ENCODE measurements at places on chromosomes 2 and 18. TPM values are rescaled to one million over a fixed set of nuclear protein-coding genes. Genes with fewer than 3 reads are reported as not detected.

DNA sequence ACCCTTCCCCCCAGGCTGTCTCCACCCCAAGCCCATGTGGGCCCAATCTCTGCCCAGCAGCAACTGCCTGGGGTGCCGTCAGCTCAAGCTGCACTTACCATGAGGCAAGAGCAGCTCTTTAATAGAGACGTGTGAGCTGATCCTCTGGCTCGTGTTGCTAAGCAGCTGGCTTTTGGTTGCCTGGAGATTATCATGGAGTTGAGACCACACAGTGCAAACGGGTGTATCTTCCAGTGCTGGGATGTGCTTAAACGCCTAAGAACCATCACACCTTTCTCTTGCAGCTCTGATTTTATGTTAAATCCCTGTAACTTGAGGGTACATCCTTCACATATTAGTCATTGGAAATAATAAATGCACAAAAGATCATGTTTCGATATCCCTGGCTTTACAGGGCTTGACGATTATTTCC, 271.1 kb downstream of the PRKCE start:
- no peak for DNase-seq

DNA sequence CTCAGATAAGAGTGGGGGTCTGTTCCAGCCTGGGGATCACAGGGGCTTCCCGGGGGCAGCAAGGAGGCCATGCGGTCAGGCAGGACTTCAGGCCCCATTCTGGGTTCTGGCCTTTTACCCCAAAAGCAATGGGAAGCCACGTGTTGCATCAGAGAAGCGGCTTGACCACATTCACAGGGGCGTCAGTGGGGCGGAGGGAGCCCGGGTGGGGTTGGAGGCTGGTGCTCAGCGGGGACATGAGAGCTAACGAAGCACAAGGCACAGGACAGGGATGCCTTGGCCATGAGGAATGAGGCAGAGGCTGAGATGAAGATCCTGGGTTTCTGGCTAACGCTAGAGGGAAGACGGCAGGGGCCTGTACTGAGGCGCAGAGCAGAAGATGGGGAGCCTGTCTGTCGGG, 6.1 kb downstream of the HJURP start:
- DNase-seq = no peak

DNA sequence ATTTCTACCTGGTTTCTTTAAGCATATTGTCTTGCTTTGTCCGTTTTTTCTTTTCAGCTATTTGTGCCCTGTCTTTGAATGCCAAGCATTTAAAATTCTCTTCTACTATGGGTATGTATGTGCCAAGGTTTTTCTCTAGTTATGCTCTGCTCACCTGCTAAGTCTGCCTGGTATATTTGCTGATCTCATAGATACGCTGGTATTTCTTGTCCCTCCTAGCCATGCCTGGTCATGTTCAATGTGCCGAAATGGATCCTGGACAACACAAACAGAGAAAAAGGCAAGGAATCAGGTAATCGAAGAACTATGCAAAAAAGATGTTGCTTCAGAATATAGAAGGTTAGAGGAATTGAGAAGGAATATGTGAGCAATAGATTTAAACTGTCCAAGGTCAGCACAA, 14.9 kb upstream of the KDM3A start:
- no peak for DNase-seq

Gene MBOAT2
- 58.7 TPM for total RNA-seq

DNA sequence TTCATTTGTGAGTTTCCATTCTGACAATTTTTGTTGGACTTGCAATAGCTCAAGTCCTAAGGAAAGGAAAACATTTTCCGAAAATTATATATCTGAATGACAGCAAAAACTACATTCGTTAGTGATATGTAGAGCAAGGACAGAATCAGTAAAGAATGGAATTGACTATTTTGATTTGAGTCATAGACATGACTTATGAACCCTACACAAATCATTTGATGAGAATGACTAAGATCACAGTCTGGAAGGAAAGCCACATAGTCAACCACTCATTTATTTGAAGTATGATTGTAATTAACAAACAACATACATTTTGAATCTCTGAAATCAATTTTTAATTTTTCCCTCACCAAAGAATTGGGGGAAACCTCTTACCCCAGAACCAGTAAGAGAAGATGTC, 231.6 kb upstream of the CRIM1 start:
- DNase-seq = no peak

Gene SKOR2
- 1.4 TPM for total RNA-seq

DNA sequence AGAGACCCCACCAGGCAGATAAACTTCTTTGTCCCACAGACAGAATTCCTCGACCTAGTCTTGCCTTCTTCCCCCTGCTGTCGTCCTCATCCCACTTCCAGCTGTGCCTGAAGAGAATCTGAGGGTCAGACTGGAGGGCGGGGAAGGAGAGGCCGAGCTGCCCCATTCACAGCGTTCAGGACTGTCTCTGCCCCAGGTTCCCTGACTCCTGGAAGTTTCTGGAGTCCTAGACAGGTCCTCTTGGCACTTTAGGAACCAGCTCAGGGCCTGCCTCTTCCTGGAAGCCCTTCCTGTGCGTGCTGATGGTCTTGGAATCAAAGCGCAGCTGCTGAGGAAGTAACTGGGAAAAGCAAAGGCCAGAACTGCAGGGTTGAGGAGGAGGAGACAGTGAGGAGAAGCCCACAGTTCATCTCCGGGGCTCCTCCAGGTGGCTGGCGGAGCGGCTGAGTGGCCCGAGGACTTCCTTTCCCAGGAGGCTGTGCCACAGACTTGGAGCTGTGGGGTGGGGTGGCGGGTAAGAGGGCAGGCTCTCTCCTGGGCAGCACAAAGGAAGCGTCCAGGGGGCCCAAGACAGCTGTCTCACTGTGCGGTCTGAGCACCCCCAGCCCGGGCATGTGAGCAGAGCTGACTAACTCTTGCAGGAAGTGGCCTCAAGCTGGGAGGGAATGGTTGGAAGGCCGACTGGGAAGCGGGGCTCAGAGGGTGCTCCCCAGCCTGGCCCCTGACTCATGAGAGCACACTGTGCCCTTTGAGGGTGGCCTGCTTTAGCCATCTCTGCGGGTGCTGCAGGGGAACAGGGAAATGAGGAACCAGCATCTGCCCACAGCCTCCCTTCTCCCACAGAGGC, 39.5 kb downstream of the SDC1 start:
- no peak for DNase-seq

DNA sequence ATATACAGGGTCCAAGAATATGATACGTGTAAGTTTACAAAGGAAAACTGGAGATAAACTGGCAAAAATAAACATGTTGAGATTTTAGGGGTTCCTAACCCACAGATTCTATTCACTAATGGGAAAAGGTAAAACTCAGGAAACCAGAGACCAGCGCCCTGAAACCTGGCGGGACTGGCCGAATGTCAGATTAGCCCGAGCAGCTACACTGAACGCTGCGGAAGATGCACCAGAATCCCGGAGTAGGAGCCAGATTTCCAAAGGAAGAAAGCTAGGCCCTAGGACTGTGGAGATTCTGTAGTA, 679 bp upstream of the WDR75 start:
- no peak for DNase-seq

Gene TMEM237
- 67.8 TPM for total RNA-seq

- peak; percentile 51 for DNase-seq
Measured at GRCh38 chr18:31101183-31102024, 817 bp downstream of the DSC2 start.

GRCh38 chr2:173290046-173290445, 64.6 kb upstream of the CDCA7 start:
- no peak for DNase-seq

- DNase-seq = no peak
Measured at GRCh38 chr18:10040287-10041011, 126.6 kb downstream of the VAPA start.

GRCh38 chr2:241730671-241731293, 3.6 kb upstream of the D2HGDH start:
- DNase-seq = no peak

GRCh38 chr18:6249170-6249569, 165.5 kb downstream of the L3MBTL4 start:
- DNase-seq = no peak

Gene NABP1
- 8.9 TPM for total RNA-seq

DNA sequence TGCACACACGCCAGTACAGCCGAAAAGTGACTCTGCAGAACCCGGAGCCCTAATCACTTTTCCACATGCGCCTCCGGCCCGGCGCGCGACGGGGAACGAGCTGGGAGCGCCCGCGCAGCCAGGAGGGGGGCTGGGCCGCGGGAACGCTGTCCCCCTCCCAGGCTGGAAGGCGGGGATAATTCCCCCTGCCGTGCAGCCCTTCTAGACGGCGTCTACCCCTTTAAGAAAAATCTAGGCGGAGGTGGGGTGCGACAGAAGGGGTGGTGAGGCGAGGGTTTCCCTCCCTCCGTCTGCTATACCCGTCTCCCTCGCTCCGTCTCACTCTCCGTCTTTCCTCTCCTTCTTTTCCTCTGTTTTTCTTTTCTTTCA, 2.4 kb downstream of the CYP26B1 start:
- no peak for DNase-seq

DNA sequence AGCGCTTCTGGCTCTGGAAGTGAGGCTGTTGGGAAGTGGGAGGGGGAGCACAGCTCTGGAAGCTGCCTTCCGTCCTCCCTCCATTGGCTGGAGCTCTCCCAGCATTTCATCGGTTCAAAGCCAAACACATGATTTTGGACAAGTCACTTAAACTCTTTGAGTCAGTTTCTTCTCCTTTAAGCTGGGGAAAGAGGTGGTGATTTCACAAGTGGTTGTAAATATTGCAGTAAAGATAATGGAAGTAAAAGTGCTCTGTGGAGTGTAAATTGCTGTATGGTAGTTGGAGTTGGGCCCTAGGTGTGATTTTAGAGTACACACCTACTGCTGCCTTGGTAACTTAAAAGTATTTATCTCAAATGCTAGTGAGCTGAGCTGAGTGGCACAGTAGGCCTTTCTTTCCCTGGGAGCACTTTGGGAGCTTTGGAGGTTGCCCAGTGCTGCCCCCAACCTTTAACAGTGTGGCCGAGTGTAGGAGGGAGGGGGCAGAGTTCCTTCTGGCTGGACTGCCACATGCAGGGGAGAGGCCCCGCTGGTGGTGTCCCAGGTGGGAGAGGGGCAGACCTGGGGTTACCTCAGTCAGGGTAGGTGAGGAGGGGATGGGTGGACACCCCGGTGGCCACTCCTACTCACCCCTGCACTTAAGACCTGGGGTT, 54.7 kb downstream of the ASAP2 start:
- no peak for DNase-seq

GRCh38 chr2:118128826-118129225, 40.6 kb downstream of the INSIG2 start:
- DNase-seq = no peak

Gene ERLEC1
- total RNA-seq = 22.2 TPM

DNA sequence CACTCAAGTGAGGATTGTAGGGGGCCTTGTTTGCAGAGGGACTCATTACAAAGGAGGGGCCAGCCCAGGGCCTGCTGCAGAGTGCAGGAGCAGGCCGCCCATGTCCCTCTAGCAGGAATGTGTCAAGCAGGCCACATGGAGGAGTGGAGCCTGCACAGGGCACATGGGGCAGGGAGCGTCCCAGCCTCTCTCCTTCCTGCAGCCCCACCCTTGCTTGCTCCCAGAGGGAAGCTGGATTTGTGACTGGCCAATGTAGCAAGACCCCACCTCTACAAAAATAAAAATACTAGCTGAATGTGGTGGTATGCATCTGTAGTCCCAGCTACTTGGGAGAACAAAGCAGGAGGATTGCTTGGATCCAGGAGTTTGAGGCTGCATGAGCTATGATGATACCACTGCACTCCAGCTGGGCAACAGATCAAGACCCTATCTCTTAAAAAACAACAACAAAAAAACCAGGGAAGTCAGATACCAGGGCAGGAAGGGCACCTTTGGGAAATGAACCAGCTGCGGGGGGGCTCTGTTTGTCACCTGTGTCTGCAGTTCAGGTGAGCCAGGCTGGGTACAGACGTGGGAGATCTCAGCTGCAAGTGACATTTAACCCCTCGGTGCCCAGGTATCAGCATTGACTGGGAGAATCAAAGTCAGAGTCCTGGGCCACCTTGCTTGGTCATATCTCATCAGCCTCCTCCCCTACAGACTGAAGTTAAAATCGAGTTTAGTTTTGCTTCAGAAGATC, 27.7 kb downstream of the IMPA2 start:
- DNase-seq = no peak

DNA sequence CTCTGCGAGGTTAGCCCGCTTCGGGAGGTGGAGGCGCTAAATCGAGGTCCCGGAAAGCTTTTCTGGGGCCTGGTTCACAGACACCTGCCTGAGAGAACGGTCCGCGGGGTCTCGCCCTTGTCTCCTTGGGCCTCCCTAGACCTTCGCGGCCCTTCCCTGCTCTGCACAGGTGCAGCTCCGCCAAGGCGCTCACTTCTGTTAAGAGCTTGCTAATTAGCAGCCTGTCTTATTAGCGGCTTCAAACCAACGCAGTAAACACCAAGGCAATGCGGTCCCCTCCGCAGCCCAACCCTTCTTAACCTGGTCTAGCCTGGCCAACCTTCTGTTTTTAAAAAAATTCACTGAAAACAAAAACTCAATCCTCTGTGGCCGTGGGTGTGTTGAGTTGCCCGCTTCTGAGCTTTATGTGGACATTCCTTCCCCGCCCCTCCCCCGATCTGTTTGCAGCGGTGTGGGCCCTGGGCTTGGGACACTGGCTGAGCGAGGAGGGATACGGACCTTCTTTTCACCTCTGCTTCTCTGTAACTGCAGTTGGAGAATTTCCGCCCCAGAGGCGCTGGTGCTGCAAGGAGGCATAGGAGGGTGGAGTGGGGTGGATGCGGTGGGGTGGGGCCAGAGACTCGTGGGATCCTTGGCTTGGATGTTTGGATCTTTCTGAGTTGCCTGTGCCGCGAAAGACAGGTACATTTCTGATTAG, 3.4 kb upstream of the HOXD4 start:
- DNase-seq = no peak

Gene FOXD4L1
- 0.52 TPM for total RNA-seq

DNA sequence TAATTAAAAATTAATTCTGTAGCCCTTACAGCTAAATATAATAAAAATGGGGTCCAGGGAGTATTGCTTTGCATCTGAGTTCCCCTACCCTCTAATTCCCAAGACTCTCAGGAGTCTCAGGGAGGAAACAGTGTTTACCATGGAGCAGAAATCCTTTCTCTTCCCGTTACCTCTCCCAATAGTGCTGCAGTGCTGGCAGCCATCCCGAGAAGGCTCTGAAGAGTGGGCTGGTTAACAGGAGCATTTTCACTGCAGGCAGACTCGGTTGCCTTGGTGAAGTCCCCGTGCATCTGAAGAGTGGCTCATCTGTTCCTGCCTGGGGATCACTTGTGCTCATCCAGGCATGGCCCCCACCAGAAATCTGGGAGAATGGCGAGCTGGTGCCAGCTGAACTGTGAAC, 41.8 kb upstream of the TMEM178A start:
- DNase-seq = no peak

- DNase-seq = no peak
Measured at GRCh38 chr2:133655610-133656009, 87.3 kb upstream of the NCKAP5 start.

- no peak for DNase-seq
Measured at GRCh38 chr18:59728816-59729215, 31.6 kb upstream of the CCBE1 start.

Gene KCTD1
- 29.7 TPM for total RNA-seq

DNA sequence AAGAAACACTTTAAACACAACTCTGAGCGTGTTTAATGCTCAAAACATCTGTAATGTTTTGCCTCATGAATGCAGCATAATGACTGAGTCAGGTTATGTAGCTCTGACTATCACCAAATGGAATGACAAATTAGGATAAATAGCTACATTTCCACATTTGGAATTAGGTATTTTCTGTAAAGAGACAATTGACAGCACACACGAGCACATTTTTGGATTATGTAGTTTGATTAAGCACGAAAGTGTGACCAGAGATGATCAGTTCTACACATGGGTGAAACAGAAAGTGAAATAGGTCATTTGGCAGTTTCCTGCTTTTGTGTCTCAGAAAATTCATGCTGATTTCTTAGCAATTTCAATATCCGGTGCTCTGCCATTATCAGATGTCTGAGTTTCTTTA, 29.0 kb downstream of the LPIN1 start:
- DNase-seq = no peak

GRCh38 chr2:229899604-229900003, 22.2 kb downstream of the TRIP12 start:
- no peak for DNase-seq

Gene TMEM247
- not detected for total RNA-seq
